ENCODE measurements at places on chromosomes 5 and 9.

DNA sequence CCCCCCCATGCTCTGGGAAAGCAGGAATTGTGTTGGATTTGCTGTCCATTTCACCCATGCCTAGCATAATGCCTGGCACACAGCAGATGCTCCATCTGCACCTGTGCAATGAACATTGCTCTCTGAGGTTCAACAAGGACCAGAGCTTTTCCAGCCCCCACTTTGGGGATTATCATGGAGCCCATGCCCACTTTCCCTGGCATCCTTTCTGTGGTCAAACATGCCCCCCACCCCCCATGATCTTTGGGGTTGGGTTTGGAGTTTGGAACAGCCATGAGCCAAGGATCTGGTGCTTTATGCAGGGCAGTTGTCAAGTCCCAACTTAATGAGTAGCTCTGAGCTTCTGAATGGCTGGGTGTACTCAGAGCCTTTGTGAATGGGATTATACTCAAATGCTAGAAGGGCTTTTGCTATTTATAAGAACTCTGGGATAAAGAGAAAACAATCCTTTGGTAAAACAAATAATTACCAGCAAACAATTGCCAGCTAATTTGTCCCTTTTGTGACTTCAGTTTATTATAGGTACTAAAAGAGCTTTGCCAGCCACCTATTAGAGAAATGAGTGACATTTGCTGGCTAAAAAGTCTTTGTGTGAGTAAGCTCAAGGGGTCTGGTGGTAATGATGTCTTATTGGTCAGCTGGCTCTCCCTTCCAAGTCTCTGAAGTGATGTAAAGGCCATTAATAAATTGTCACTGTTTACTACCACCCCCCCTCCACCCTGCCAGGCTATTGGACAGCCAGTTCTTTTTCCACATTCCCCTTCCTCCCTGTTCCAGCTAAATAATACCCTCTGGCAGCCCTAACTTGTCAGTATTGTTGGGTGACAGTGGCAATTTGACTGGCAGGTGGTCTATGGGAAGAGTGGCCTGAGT is 182.3 kb downstream of the MACROH2A1 start:
- no peak for DNase-seq

- no peak for DNase-seq
Measured at GRCh38 chr5:65928322-65928752, 2.0 kb downstream of the ERBIN start.

- DNase-seq, result no peak
Measured at GRCh38 chr5:10310066-10310779, 2.5 kb upstream of the CMBL start.

DNA sequence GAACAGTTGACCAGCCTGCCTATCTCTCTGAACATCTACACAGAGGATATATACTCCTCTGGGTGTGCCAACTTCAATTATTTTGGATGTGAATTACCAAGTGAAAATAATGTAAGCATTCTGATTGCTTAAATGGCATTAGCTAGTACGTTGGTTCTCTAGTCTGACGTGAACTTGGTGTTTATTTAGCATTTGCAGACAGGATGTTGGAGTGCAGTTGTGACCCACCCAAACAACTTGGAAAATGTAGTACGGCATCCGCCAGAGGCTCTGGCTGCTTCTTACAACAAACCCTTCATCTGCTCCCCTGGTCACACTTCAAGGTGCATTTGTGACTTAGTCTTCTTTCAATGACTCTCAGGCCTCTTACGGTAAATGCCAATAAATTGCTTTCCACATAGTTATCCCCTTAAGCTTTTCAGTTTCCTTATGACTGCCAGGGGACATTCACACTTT is 616.6 kb downstream of the PDE4D start:
- no peak for DNase-seq

DNA sequence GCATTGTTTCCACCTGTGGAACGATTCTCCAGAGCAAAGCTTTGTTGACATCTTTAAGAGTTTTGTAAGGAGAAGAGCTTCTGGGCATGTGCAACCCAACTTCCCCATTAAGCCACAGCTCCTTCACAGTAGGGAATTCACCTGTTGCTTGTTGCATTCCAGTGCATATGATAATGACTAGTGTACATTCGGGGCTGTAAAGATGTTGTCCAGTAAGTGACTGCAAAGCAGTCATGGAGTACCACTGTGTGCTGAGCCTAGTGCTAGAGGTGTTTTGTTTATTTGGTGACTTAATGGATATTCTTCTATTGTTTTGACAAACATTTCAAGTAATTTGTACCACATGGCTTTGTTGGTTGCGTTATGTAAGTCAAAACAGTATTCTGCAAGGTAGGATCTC is 12.8 kb downstream of the UGCG start:
- no peak for DNase-seq
